ENCODE measurements at places on chromosomes 5 and 9. TPM values are rescaled to one million over a fixed set of nuclear protein-coding genes. Genes with fewer than 3 reads are reported as not detected.

Gene CD274
- 10.7 TPM for total RNA-seq

GRCh38 chr9:19117039-19117716, 10.1 kb downstream of the PLIN2 start:
- H3K4me3 ChIP-seq = no peak overlapping the region
- H3K36me3 ChIP-seq = peaks cover 66% of the 10 kb centered on the region
- DNase-seq = no peak

- no peaks in the 10 kb centered on the region for H3K36me3 ChIP-seq
- no peak overlapping the region for H3K27ac ChIP-seq
- H3K4me1 ChIP-seq = no peaks in the 10 kb centered on the region
- no peak overlapping the region for H3K4me3 ChIP-seq
Measured at GRCh38 chr5:78669331-78669730, 20.8 kb upstream of the LHFPL2 start.

- peak; percentile 11 for DNase-seq
- H3K27ac ChIP-seq = peak overlapping the region; percentile 94
- peak overlapping the region; percentile 98 for H3K4me3 ChIP-seq
- peaks cover 32% of the 10 kb centered on the region for H3K36me3 ChIP-seq
- H3K27me3 ChIP-seq = no peaks in the 10 kb centered on the region
- H3K4me1 ChIP-seq = peaks cover 56% of the 10 kb centered on the region
Measured at GRCh38 chr5:16467363-16468219, 2.0 kb upstream of the ZNF622 start.

DNA sequence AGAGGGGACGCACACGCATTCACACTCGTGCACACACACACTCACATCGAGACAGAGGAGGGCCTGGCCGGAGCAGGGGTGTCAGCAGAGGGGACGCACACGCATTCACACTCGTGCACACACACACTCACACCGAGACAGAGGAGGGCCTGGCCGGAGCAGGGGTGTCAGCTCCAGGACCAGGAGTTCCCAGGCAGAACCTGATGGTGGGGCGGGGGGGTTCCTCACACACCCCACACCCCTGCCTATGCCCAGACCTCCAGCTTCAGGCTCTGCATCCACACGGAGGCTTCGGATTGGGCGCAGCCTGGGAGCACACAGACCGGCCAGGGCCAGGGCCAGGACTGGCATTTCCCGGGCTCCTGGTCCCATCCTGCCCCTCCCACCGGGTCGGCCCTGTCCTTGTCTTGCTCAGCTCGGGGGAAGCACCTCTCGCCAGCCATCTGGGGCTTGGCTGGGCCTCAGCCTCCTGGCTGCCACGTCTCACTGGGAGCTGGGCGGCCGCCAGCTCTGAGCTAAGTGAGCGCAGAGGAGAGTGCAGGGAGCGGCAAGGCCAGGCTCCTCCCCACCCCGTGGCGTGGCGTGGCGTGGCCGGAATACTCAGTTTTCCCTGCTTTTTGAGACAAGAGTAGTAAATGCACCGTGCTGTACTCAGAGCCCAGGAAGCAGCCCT, 31.3 kb downstream of the ADAMTS2 start:
- H3K4me3 ChIP-seq = no peak overlapping the region
- no peaks in the 10 kb centered on the region for H3K27me3 ChIP-seq
- no peaks in the 10 kb centered on the region for H3K36me3 ChIP-seq
- no peak for DNase-seq
- no peak overlapping the region for H3K27ac ChIP-seq

GRCh38 chr5:15499528-15500324, at the start of gene FBXL7:
Gene FBXL7 (plus strand): TSS chr5:15500180.
- H3K27me3 ChIP-seq = peaks cover 30% of the 10 kb centered on the region
- no peaks in the 10 kb centered on the region for H3K4me1 ChIP-seq
- no peak within 1 kb of the TSS for H3K4me3 ChIP-seq
- H3K27ac ChIP-seq = no peak within 1 kb of the TSS
- H3K36me3 ChIP-seq = no peaks in the 10 kb centered on the region
- no peak for DNase-seq

DNA sequence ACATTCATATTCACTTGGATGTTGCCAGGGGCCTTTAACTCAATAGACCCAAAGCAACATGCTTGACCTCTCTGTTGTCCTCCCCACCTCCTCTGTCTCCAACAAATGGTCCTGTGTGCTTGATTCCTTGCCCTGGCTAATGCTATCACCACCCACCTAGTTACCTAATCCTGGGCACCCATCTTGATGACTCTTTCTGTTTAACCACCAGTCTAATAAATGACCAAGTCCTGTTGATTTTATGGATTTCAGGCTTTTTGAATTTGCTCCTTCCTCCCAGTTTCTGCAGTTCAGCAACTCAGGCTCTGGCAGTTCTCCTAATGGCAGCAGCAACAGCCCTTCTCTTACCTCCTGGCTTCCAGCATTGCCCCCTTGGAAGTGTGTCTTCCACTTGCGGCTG, 246.3 kb upstream of the KLF4 start:
- H3K27ac ChIP-seq = no peak overlapping the region
- no peaks in the 10 kb centered on the region for H3K27me3 ChIP-seq
- H3K36me3 ChIP-seq = no peaks in the 10 kb centered on the region
- DNase-seq = no peak

- no peak overlapping the region for H3K27ac ChIP-seq
- peaks cover 3% of the 10 kb centered on the region for H3K27me3 ChIP-seq
- peaks cover 36% of the 10 kb centered on the region for H3K4me1 ChIP-seq
Measured at GRCh38 chr5:35926389-35927051, 11.9 kb downstream of the CAPSL start.
